Sigmoid colon (tissue), 7 donors: ENCODE measurements at places on chromosomes 4 and X. TPM values are rescaled to one million over a fixed set of nuclear protein-coding genes. Genes with fewer than 3 reads are reported as not detected.

The AREG gene
- 13.2 TPM for polyA plus RNA-seq

The MAGEB17 gene
- polyA plus RNA-seq, result not detected

DNA sequence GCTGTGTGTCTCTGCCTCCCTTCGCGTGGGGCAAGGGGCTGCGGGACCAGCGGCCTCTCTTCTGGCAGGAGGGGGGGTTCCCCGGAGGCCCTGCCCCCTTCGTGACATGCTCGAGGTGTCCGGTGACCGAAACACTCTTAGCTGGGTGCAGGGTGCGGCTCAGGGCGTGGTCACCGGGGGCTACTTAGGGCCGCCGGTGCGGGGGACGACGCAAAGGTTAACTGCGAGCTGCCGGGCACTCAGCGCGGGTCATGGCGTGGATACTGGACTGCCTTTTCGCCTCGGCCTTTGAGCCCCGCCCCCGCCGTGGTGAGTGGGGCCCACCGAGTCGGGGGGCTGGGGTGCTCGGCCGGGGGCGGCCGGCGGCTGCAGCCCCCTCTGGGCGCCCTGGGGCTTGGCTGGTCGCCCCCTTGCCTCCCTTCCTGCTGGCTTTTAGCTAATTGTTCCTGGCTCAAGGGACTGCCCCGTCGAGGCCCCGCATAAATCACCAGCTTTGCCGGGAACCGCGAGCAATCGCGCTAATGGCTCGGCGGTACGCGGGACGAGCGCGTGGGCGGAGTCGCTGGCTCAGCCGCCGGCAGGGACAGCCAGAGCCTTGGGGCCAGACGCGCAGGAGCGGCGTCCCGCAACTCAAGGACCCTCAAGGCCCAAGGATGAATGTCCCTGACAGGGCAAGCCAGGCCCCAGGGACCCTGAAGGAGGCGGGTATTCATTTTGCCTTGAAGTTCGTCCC is at the start of gene ARHGAP36:
ARHGAP36 (plus strand) TSS at position 211 of the 733 bp plus-strand sequence. CDS start 23,320 bp downstream, outside the sequence.
- no peak within 1 kb of the TSS for H3K27ac ChIP-seq
- no peaks in the 10 kb centered on the region for H3K27me3 ChIP-seq
- H3K4me3 ChIP-seq, result no peak within 1 kb of the TSS
- H3K36me3 ChIP-seq, result no peaks in the 10 kb centered on the region
- no peak for DNase-seq

DNA sequence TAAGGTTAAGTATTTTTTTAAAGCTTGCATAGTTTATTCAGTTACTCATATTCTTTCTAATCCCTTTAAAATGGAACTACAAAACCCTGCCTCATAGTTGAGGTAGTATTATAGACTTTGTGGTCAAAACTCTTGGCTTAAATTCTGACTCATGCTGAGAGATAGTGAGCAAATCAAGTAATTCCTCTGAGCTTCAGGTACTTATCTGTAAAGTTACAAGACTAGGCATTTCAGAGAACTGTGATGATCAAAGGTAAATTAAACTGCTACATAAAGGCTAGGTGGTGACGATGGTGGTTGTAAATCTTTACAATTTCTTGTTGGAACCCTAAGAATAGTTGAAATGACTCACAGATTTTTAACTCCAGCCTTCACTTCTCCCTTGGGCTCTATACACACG is 3.2 kb upstream of the CLOCK start:
- H3K4me3 ChIP-seq, result no peak overlapping the region
- DNase-seq, result no peak
- peaks cover 22% of the 10 kb centered on the region for H3K4me1 ChIP-seq
- no peaks in the 10 kb centered on the region for H3K36me3 ChIP-seq
- no peak overlapping the region for H3K27ac ChIP-seq

GRCh38 chr4:121936101-121936500 is 15.8 kb downstream of the TRPC3 start:
- no peak overlapping the region for H3K27ac ChIP-seq
- no peak overlapping the region for H3K4me3 ChIP-seq
- no peak for DNase-seq
- no peaks in the 10 kb centered on the region for H3K27me3 ChIP-seq
- H3K36me3 ChIP-seq, result no peaks in the 10 kb centered on the region
